ENCODE measurements at places on chromosomes 2 and 18.

- peak; percentile 29 for DNase-seq
Measured at GRCh38 chr2:224357098-224357901, 44.6 kb downstream of the FAM124B start.

DNA sequence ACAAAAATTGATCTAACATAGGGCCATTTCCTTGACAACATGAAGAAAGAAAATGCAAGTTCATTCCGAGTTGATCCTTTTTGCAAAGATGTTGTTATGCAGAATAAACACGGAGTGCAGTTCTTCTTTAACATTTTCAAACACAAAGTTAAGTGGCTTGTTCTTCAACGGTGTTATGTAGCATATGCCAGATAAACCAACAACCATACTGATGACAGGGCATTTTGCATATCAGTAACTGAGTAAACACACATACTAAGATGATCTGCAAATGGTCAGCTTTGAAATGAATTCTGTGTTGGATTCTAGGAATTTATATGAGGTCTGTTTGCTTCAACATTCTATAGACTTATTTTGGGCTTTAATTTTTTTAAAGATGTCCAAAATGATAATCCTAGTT lies 266.4 kb downstream of the GPD2 start:
- no peak for DNase-seq

GRCh38 chr18:64201781-64202180 lies 52.9 kb upstream of the LINC00305 start:
- no peak for DNase-seq

DNA sequence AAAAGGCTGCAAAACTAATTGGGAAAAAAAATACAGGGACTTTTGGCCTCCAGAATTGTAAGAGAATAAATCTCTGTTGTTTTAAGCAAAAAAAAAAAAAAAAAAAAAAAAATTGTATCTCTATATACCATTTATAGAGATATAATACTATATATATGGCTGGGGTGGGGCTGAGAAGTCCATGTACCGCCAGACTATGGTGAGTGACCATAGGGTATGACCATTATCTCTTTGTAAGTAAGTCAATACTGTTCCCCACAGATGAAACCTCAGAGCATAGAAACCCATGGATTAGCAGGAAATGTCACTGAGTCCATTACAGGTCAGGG lies 117.1 kb upstream of the MCFD2 start:
- no peak for DNase-seq

GRCh38 chr2:29460190-29460589 lies 345.0 kb downstream of the CLIP4 start:
- no peak for DNase-seq

GRCh38 chr2:238569507-238570195 lies 142.9 kb downstream of the ASB1 start:
- DNase-seq: no peak

- no peak for DNase-seq
Measured at GRCh38 chr2:197360744-197361156, 50.2 kb upstream of the ANKRD44 start.

DNA sequence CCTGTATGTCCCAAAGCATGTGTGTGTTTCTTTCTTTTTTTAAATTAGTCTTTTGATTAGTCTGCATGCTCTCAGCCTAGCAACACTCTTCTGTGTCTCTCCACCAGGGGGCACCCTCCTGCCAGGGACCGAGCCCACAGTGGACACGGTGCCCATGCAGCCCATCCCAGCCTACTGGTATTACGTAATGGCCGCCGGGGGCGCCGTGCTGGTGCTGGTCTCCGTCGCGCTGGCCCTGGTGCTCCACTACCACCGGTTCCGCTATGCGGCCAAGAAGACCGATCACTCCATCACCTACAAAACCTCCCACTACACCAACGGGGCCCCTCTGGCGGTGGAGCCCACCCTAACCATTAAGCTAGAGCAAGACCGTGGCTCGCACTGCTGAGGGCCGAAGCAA lies 93.8 kb downstream of the NRP2 start:
- peak; percentile 7 for DNase-seq

DNA sequence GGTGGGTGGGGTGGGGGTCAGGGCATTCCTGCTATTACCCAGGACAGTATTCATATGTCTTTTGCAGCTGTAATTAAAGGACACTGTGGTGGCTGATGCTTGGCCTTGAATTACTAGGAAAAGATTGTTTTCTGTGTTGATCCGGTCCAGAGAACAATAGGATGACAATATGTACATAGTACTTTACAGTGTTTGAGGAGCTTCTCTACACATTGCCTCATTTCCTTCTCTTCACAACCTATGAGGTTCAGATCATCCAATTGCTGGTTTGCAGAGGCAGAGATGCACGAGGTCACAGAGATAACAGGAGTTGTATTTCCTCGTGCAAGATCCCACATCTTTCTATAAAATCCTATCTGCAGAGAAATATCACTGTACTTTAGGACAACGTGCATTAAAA lies 119.5 kb downstream of the LIPG start:
- DNase-seq: no peak

GRCh38 chr2:180692322-180692721 lies 288.1 kb upstream of the UBE2E3 start:
- no peak for DNase-seq

- no peak for DNase-seq
Measured at GRCh38 chr18:46110406-46110805, 6.2 kb downstream of the HAUS1 start.

- DNase-seq: peak; percentile 68
Measured at GRCh38 chr2:46461011-46461674, 18.2 kb upstream of the TMEM247 start.

- no peak for DNase-seq
Measured at GRCh38 chr2:195322324-195322723, 334.7 kb upstream of the SLC39A10 start.

- DNase-seq: no peak
Measured at GRCh38 chr2:183825710-183826109, 701.5 kb downstream of the NUP35 start.

GRCh38 chr2:186523791-186524190 lies 37.7 kb downstream of the ZC3H15 start:
- no peak for DNase-seq

DNA sequence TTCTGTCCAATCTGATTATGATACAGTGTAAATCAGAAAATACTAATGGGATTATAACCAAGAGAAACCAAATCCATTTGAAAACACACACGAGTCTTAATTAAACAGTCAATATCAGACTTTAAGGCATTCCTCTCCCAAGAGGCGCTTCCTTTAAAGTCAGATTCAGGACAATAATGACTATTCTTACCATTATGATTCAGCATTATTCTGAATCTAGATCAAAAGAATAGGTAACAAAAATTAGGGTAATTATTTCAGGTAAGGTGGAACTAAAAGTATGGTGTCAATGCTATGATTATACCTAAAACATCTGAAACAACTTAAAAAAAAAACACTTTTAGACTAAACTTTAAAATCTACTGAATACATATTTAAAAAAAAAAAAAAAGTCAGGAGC lies 12.3 kb downstream of the PSME4 start:
- DNase-seq: no peak

GRCh38 chr2:52414561-52415295 lies 1352.9 kb upstream of the CHAC2 start:
- DNase-seq: no peak

GRCh38 chr2:16478434-16479210 lies 187.0 kb downstream of the CYRIA start:
- DNase-seq: no peak

DNA sequence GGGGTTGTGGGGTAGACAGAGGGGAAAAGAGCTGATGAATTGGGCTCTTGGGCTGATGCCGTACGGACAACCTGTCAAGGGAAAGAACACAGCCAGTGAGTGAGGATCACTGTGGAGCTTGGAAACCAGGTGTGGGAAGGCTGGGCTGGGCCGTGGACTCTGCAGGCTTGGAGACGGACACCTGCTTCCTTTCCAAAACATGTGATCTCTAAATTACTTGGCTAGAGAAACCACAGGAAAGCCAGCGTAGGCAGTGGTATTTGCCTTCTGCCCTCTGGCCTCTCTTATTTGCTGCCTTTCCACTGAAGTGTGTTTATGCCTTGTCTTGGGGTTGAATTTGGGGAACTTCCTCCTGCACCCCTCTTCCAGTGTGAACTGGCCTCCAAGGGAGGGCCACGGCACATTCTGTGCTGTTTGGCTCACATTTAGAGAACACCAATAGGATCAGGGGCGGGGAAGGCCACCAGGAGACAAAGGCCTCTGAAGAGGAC lies 267.7 kb downstream of the PRKCE start:
- DNase-seq: no peak

GRCh38 chr18:71242981-71243380 lies 954.1 kb downstream of the SOCS6 start:
- no peak for DNase-seq

- DNase-seq: no peak
Measured at GRCh38 chr2:127598711-127599110, 47.2 kb upstream of the GPR17 start.

- DNase-seq: no peak
Measured at GRCh38 chr2:164710837-164711765, 89.8 kb upstream of the GRB14 start.

DNA sequence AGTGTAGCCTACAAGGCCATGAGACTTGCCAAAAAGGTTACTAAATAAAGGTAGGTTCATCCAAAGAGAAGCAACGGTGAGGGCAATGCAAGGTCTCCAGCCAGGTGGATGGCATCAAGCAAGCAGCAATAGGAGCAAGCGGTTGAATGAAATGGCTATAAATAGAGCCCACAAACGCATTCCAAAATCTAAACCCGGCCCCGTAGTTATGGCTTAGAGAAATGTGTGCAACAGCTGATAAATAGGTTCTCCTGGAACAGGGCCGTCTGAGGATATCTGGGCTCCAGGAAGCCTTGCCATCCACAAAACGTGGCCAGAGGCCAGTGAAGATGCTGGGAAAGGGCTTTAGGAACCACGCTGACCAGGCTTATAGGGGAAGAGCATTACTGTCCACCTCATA lies 146.1 kb upstream of the PID1 start:
- no peak for DNase-seq

Data from activated CD4-positive, alpha-beta T cell treated with anti-CD3 and anti-CD28 coated beads for 24 hours (primary cell).